BJ (cell line): ENCODE measurements at places on chromosomes 2 and 18. TPM values are rescaled to one million over a fixed set of nuclear protein-coding genes. Genes with fewer than 3 reads are reported as not detected.
A peak's percentile ranks its signal among the peaks of the same experiment; 100 is the strongest.

The SS18 gene
- 153 and 163 TPM in 2 replicates for polyA plus RNA-seq

The GALR1 gene
- not detected in 2 replicates for polyA plus RNA-seq

The NT5DC4 gene
- not detected in 2 replicates for polyA plus RNA-seq

The LRP1B gene
- polyA plus RNA-seq = 0.04 and 0.11 TPM in 2 replicates

DNA sequence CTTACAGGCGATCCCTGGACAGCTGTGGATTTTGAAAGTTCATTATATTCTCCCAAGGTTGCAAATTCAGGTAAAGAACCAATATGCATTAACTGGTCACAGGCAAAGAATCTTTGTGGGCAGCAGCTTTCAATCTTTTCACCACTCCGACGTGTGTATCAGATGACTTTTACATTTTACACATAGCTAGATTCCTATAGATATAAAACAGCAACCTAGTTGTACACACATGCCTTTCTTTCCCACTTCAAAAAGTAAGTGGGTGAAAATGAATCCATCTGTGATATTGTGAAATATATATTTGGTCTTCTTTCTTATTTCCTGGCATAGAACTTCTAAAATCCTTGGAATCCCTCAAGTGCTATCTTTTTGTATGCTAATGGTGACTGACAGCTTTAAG is 72.5 kb downstream of the SCG2 start:
- DNase-seq = no peak

GRCh38 chr2:233079473-233079877 is 19.3 kb downstream of the INPP5D start:
- DNase-seq = no peak

DNA sequence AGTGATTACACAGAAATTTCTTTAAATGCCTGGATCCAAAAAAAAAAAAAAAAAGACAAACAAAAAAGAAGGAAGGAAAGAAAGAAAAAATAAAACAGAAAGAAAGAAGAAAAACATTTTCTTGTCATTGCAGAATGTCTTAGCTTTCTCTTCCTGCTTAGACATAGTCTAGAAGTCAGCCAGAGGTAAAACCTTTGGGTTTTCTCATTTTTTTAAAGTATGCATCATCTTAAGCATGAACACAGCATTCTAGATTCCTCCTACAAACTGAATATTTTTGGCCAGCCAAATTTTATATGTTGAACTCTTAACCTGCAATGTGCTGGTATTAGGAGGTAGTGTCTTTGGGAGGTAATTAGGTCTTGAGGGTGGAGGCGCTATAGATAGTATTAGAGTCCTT is 243.9 kb downstream of the TRIB2 start:
- DNase-seq = no peak

DNA sequence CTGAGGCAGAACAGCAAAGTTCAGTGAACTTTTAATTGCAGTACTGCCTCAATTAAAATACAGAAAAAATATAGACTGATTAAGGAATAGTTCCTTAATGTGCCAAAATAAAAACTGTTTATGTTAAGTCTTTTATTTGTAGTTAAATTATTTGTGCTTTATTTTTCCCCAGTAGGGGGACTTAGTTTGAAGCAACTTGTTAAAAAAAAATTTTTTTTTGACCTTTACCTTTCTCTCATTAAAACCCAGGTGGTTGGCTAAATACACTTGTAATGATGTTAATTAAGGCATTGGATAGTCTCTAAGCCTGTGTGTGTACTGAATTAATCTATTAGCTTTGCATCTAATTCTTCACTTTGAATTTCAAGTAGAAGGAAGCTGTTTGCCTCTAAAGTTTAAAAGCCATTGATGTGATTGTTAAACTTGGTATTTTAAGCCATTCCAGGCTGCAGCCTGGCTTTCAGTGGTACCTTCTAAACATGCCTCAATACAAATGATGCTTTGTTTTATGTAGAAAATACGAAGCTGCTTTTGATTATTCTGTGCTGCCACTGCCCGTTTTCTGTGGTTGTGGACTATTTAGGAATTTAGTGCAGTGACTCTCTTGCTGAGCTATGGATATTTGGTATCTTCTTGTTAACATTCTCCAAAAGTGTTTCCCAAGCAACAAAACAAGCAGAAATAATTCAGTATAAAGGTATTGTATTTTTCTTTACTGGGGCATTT is 102.9 kb downstream of the TANC1 start:
- DNase-seq = peak; percentile 83

DNA sequence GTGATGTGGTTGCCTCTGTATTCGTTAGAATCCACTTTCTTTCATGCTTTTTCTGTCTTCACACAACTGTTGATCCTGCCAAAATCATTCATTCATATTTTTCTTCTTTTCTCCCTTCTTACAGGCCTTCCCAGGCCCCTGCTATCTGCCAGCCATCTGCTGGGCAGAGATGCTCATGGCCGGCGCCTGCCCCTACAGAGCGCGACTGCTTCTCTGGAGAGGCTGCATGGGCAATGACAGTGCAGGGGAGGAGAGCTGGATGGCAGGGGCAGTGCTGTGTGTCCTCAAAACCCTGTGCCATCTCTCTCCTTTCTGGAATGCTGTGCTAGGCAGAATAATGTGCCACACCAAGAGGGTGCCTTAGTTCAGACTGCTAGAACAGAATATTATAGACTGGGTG is 125.2 kb downstream of the INHBB start:
- DNase-seq = no peak

DNA sequence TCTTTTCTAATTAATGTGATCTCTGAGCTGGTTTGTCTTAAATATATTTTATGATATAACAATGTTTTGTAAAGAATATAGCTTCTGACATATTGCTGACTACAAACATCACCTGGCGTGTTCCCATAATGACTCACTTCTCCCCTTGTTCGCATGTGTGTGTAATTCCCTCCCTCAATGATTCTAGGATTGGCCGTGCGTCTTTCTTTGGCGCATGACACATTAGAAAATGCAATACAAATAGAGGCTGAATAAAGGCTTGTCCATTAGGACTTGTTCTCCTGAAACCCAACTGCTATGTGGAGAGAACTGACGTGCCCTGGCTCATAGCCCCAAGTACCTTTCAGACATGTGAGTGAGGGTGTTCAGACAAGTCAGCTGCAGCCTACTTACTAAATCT is 159.7 kb upstream of the CDH20 start:
- DNase-seq = no peak
